ENCODE measurements at places on chromosomes 16 and 17.
A peak's percentile ranks its signal among the peaks of the same experiment; 100 is the strongest.

- no peak for DNase-seq
Measured at GRCh38 chr17:74654742-74655141, 31.2 kb upstream of the CD300E start.

- DNase-seq, result no peak
Measured at GRCh38 chr17:71085238-71086033, 916.1 kb downstream of the KCNJ2 start.

GRCh38 chr16:79286646-79287423, 313.7 kb downstream of the MAF start:
- DNase-seq, result no peak

DNA sequence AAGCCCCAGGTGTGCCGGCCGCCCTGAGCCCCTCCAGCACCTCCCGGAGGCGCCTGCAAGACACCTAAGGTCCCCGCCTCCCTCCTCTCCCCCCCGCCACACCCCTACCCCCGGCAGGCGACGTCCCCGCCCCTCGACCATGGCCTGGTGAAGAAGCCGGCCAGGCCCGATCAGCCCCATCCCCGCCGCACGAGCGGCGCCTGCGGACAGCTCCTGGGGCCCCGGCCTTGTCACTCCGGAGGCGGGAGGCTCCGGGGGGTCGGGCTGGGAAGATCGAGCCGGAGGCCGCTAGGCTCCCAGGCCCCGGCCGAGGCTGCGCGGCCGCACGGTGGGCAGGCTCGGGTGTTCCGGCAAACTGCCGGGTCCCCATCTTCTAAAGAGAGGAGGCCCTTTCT, 405 bp upstream of the ACE start:
- no peak for DNase-seq

GRCh38 chr16:31439519-31439918, 3.1 kb downstream of the ZNF843 start:
- DNase-seq, result no peak

- no peak for DNase-seq
Measured at GRCh38 chr17:76697702-76698465, 12.9 kb downstream of the MXRA7 start.

GRCh38 chr16:12009462-12009861, 32.9 kb downstream of the SNX29 start:
- no peak for DNase-seq

GRCh38 chr17:58170622-58171021, 3.8 kb downstream of the OR4D2 start:
- no peak for DNase-seq

DNA sequence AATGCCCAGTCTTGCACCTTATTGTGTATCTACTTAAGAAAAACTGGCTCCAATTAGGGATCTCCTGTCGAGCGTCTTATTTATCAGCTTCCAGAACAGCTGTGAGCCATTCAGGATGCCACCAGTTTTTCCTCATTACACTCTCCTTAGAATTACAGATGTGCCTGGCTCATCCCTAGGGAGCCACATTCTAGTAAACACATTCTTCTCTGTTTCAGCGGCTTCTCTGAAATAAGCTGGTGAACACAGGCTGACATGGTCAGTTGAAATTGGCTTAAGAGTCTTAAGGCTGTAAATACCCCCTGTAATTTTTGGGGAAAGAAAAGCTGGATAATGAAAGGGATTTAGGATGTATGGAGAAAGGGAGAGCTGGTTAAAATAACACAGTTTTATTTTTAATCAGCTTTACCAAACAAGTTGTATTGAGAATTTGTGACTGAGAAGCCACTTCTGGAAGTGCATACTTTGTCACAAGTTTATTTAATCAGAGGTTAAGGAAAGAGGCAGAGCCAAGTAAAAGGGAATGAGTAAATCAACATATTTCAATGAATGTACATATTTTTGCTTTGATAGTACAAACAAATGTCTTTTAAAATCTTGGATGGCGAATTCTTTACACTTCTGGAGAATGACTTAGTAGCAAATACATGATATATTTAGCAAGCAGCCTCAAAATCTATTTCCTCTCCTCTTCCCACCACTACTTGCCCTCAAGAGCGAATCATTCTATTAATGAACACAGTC, 562.0 kb upstream of the GOT2 start:
- no peak for DNase-seq

DNA sequence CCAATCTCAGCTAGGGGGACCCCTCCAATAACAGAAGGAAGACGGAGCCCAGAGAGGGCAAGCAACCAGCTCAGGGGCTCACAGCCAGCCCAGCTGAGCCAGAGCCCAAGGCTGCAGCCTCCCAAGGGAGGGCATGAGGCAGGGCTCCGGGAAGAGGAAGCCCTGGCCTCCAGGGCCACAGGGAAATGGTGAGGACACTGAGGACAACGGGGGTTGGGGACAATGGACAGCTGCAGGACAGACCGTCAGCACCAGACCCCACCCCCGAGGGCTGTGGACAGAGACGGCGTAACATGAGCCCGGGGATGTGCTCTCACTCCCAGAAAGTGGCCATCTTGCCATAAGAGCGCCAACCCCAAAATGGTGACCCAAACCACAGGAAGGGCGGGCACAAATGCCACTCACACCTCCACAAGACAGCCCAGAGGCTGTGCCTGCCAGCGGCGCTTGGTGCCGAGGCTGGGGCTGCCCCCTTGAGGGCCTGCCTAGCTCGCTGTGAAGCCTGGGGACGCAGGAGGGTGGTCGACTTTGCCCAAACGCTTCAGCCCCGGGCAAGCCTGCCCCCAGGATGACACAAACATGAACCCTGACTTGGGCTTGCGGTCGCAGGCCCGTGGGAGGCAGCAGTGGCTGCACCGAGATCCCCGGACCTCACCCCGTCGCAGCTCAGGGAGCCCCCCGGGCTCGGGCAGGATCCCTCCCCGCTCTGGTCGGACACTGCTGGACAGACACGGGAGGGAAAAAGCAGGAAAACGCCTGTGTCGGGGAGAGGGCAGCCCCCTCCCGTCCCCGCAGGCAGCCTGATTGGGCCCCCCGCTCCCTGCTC, 10.5 kb downstream of the PIMREG start:
- no peak for DNase-seq

DNA sequence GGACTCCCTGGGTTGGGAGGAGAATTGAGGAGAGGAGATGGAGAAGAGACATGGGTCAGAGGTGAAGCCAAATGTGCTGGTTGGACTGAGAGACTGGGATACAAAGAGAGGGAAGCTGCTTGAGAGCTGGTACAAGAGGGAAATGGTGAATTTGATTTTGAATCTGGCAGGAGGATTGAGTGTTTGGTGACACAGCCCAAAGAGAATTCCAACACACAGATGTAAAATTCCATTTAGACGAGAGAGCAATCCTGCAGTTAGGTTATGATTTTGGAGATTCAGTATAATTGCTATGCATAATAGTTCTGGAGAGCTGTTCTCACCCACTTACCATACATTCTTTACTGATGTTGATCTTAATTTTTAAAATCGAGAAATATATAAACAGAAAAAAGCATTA, 57.7 kb downstream of the HSD17B2 start:
- DNase-seq, result no peak

- DNase-seq, result no peak
Measured at GRCh38 chr17:75271955-75272847, 1.2 kb upstream of the MIF4GD start.

- no peak for DNase-seq
Measured at GRCh38 chr16:57585051-57585687, 42.7 kb downstream of the ADGRG5 start.

DNA sequence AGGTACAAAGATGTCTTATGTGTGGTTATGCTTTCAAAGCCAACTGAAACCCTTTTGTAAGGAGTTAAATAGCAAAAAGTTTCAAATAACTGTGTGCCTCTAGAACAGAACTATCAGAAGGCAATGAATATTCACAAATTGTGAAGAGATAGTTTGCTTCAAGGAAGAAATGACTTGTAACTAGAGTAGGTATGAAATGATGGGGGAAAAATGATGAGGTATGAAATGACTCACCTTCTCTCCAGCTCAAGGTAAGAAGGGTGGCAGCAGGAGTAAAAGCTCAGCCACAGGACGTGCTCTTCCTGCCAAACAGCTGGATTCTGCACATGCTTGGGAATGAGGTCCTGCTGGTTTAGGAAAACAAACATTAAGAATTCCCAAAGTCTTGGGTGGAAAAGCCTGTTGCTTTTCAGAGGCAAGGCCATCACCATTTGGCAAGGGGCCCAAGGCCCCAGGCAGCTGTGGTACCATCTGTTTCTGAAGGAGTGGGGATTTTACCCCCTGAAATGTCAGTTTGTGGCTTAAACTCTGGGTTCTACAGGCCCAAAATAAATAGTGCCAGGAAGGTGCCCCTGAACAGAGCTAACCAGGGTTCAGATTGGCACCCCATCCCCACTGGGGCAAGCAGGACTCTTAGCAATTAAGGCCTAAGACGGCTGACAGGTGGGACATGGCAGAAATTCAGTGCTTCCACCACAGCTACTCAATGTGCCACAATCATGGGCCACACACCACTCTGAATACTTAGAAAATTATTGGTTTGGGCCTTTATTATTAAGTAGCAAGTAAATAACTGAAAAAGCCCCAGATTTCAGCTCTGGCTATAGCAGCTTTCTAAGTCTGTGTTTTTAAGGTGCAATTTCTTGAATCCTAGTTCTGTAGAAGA, 13.3 kb downstream of the HERPUD1 start:
- DNase-seq, result no peak

GRCh38 chr16:83946781-83947566, 6.1 kb upstream of the OSGIN1 start:
- no peak for DNase-seq

GRCh38 chr16:29961127-29961478, 776 bp upstream of the TMEM219 start:
- DNase-seq, result no peak

- no peak for DNase-seq
Measured at GRCh38 chr17:68491381-68492231, 20.6 kb upstream of the PRKAR1A start.

DNA sequence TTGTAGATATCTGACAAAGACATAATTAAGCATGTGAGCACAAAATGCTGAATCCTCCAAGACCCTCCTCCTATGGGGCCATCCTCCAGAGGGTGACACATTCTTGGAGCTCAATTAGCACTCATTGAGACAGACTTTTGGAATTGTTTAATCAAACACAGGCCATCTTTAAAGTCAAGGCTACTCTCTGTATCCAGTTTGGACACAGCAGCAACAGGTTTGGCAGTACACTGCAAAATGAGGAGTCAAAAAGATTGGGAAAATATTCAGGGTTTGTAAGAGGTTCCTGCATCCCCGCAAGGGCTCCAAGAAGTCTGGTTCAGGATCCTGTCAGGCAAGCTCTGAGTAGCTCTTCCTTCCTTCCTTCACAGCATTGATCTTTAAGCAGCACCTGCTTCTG, 1.3 kb downstream of the ITFG1 start:
- DNase-seq, result no peak

GRCh38 chr17:46896991-46897390, 26.0 kb upstream of the GOSR2 start:
- no peak for DNase-seq

GRCh38 chr16:11396241-11397048, 51.2 kb downstream of the RMI2 start:
- DNase-seq, result peak; percentile 55

DNA sequence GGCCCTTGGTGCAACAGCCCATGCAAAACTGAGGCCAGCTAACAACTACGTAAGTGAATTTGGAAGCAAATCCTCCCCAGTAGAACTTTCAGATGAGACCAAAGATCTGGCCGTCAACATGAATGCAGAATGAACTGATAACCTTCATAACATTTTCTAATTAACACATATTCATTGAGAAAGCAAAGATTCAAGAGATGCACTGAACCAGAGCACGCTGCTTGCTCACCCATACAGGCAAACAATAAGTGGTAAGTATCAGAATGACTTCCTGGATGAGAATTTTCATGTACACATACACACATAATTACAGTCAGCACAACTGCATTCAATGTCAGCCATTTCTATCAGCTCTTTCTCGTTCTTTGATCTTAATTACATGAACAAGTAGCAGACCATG, 30.6 kb downstream of the XYLT1 start:
- DNase-seq, result no peak

DNA sequence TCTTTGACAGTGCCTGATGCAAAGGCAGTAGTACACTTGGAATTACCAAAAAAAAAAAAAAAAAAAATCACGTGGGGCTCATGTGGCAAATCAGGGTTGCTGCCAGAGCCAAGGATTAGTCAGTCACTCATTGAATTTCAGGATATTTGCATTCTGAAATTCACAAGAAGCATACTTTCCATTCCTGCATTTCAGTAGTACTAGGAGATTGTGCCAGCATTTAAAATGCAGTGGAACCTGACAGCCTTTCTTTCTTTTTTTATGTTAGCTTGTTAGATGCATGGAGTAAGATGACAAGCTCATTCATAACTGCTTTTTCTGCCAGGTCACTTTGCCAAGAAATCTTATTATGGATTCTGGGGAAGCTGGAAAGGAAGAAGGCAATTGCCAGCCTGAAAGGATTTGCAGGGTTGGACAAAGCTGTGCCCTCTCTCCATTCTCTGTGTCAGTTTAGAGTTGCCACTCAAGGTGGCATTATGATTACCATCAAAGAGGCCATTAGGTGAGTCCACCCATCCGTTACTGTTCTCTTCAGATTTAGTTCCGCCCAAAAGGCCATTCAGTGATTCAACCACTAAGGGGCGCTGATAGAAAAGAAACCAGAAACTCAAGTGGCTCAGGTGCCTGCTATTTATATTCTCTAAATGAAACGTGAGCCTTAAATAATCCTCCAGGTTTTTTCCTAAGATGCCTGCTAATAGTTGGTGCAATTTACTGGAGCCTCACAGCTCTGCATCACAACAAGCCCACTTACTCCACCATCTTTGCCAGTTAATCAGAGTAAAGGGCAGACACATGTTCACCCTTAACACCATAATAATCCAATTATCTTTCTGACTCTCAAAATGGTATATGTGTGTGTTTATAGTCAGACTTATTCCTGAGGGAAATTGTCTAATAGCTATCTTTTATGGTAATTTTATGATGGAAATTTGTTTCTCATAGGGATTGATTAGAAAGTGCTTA, 59.0 kb downstream of the TANGO6 start:
- peak; percentile 76 for DNase-seq

DNA sequence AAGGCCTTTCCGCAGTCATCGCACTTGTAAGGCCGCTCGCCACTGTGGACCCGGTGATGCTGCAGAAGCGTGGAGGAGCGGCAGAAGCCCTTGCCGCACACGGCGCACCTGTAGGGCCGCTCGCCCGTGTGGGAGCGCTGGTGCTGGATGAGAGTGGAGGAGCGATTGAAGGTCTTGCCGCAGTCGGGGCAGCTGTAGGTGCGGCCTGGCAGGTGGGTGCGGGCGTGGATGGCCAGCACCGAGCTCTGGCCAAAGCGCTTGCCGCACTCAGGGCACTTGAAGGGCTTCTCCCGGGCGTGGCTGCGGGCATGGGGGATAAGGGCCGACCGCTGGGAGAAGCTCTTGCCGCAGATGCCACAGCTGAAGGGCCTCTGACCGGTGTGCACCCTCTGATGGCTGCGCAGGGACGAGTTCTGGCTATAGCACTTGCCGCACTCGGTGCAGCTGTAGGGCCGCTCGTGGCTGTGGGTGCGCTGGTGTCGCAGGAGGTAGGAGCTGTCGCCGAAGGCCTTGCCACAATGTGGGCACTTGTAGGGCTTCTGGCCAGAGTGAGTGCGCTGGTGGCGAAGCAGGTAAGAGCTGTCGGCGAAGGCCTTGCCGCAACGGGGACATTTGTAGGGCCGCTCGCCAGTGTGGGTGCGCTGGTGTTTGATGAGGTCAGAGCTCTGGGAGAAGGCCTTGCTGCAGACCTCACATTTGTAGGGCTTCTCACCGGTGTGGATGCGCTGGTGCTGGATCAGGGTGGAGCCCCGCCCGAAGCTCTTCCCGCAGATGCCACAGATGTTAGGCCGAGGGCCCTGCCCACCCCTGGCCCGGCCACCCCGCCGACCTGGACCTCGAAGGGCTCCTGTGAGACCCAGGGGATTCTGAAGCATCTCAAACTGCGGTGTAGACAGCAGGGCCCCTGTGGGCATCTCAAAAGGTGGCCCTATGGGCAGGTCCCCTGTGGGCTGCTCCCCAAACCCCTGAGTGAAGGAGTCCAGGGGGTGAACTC, 1.5 kb downstream of the ZNF768 start:
- no peak for DNase-seq
